Amniotic epithelial cell (primary cell): ENCODE measurements at places on chromosomes 7 and 10.

DNA sequence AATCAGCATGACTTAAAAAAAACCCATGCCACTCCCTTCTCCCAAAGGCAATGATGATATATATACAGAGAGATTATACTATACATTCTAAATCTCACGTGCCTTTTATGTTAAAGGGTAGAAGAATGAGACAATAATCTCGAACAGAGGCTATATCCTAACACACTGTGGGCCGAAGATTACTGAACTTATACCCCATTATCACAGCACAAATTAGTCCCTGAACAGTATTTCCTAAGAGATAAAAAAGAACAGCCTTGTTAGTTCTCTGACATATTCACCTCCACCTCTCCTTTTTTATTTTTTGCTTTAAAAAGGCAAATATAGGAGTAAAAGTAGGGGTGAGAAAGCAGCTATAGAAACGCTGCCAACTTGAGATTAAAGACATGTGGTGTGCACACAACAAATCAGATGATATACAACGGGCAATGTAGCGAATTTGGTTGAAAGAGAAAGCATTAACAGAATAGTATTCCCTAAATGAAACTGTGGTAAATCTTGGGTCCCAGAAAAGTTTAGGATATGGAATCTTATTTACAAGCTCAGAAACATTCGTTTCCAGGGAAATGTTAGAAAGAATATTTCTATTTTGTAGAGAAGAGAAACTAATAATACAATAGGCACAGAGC, 69.5 kb downstream of the JMJD1C start:
- no peak for DNase-seq

DNA sequence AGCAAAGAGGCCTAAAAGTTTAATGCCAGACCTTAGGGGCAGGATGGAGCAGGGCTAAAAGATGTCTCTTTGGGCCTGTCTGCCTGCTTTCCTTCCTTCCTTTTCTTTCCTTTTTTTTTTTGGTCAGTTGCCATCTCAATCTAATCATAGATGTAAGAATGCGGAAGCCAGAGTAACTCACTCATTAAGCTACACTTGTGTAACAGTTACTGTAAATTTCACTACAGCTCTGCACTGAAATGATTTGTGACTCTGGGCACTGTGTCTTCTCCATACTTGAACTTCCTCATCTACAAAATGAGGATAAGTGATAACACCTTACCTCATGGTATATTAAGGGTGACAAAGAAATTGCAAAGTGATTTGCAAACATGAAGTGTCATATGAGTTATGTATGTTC, 75.5 kb upstream of the AGK start:
- DNase-seq = no peak

- DNase-seq = no peak
Observed at GRCh38 chr7:104927055-104927454, 87.0 kb upstream of the KMT2E start.

DNA sequence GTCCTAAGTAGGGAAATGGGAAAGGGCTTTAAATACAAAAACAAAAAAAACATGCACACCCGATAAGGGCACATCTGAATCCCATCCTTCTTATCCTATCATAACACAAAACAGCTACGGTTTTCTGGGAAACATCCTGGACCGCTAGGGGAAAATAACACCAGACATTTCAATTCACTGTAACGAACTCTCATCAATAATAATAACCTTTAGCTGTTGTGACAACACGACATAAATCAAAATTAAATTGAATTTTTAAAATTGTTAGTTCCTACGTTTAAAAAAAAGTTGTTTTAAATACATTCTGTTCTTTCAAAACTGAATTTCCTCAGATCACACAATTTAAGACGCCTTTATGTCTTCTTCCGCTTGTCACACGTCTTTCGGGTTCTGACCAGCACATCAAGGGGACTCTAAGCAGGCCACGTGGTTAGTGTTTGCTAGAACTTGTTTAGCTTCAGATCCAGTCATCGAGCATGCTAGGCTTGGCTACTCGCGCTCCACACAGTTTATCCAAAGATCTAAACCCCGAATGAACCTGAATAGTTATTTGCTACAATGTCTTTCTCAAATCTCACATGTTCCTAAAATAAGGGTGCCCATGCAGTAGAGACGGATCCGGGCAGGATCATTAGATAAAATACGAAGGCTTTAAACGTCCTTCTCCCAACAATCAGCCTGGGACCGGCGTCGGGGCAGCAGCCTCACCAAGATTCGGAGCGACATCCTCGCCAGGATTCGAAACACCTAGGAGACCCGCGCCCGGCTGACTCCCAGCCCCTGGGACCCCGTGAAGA, 839 bp downstream of the IKZF5 start:
- DNase-seq = peak; percentile 47

- no peak for DNase-seq
Observed at GRCh38 chr10:31322647-31323046, 3.6 kb downstream of the ZEB1 start.

DNA sequence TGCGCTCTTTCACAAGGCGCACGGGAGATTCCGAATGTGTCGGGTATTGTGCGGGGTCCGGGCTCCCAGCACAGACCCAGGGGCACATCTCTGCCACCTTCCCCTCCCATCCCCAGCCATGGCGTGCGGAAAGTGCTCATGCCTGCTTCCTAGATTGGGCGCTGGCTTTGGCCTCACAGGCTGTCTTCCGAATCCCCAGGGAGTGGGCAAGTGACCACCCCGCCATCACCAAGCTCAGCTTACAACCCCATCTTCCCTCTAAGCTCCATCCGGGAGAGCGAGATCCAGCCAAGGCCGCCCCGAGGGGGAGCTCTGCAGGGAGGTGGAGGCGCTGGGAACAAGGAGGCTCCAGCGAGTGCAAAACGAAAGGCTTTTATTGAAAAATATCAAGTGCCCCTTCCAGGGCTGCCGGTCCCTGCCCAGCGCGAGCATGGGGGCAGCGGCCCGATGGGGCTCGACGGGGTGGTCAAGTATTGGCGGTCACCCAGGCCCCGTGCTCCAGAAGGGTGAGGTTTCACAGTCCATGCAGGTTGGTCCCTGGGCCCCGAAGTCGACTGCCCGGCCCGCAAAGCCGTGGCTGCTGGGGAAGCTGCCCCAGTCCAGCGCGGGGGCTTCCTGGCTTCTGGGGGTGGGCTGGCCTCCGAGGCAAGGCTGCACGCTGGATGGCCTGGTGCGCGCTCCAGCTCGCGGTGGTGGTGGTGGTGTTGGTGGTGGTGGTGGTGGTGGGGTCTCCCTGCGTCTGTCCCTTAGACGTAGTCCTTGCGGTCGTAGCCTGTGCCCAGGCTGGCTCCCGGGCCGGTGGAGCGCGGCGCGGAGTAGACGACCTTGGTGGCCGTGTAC, 1.2 kb downstream of the CLDN3 start:
- DNase-seq = no peak

DNA sequence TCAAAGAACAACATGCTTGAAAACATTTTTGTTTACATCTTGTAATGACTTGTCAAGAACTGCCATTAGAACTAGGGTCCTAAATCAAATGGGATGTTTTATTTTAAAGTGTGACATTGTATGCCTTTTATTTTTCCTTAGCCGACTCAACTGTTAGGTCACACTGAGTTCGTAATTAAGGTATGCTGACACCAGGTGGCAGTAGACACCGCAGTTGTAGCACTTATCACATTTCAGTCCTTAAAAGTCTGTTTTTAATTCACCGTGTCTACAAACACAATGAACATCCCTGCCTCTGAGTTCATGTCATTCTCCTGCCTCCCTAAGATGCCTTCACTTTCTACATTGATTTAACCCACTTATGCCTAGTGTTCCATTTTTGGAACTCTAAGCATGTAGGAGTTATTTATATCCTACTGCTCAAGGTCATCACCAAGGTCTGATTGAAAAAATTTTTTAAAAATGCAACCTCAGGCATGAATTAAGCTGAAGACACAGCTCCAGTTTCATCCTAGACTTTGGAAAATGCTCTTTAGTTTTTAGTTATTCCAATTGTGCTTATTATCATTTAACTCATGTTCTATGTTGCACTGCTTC, 186.1 kb downstream of the BMPER start:
- DNase-seq = peak; percentile 71

- DNase-seq = no peak
Observed at GRCh38 chr10:113023017-113023416, 73.0 kb downstream of the TCF7L2 start.

DNA sequence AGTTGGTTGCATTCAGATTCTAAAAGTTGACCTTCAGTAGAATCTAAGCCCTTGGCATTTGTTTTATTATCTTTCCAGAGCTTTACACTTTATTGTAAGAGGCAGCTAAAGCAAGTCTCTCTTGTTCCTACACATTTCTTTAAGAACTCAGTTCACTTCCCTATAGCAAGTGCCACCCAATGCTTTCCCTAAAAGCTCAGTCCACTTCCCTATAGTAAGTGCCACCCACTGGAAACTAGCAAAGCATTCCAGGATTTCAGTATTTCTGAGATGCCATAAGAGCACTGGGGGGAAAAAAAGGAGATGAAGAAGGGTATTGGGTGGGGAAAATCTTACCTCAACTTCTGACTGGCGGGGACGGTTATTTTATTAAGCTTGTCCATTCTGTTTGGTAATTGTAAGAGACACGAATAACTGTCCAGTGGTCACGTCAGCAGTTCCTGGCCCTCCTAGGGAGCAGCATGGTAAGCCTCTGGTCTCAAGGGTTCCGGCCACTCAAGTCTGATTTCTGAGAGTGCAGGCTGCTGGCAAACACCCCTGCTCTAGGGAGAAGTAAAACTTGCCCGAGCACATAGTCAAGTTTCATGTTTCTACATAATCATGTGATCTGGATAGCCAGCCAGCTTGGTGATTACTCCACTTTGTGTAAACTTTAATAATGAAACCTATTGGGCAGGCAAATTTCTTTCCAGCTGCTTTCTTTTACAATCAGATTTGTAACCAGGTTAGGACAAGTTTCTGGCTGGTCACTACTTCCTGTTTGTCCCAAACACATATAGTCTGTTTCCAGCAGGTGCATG, at the start of gene BLNK:
Gene BLNK (minus strand): TSS at position 554 of the 800 bp plus-strand sequence. CDS start 171 bp downstream, at position 383.
- DNase-seq = no peak

DNA sequence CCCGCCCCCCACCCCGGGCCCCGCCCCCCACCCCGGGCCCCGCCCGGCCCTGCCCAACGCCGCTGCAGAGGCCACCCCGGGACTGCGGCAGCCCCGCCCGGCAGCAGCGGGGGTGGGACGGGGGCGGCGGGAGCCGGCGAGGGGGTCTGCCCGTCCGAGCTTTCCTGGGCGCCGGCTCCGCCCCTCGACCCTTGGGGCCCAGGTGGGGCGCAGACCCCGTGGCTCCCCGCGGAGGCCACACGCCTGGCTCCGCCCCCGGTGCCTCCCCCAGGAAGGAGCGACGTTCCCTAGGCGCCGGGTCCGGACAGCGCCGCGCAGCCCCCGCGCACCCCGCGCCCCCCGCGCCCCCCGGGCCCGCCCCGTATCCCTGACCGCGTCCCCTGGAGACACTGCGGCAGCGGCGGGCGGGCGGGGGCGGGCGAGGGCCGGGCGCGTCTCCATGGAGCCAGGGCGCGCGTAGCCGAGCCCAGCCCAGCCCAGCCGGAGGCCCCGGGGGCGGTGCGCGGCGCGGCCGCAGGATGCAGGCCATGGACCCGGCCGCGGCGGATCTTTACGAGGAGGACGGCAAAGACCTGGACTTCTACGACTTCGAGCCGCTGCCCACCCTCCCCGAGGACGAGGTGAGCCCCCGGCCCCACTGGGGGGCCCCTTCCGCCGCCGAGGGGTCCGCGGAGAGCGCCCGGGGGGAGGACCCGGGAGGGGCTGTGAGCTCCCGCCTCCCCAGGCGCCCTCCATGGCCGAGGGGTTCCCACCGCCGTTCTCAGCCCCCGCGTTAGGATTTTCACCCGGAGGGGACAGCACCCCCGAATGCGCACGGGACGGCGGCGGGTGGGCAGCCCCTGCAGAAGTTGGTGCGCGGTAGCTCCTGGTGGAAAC, at the start of gene KNDC1:
Gene KNDC1 (plus strand): TSS at position 270 of the 876 bp plus-strand sequence. CDS start 249 bp downstream, at position 519.
- DNase-seq = no peak
